ENCODE measurements at places on chromosomes 7 and 10. TPM values are rescaled to one million over a fixed set of nuclear protein-coding genes. Genes with fewer than 3 reads are reported as not detected.

The TMEM270 gene
- total RNA-seq, result not detected

The FAM237B gene
- not detected for total RNA-seq

The ORC5 gene
- 28.7 TPM for total RNA-seq

The C10orf53 gene
- not detected for total RNA-seq

The PLEKHS1 gene
- total RNA-seq, result under 0.01 TPM

The ZNF239 gene
- 5.5 TPM for total RNA-seq

The BAZ1B gene
- total RNA-seq, result 50.4 TPM

Data from smooth muscle cell of trachea (primary cell).